ENCODE measurements at places on chromosomes 7 and 10.

- no peak for DNase-seq
Observed at GRCh38 chr7:77216181-77216845, 16.7 kb upstream of the FGL2 start.

DNA sequence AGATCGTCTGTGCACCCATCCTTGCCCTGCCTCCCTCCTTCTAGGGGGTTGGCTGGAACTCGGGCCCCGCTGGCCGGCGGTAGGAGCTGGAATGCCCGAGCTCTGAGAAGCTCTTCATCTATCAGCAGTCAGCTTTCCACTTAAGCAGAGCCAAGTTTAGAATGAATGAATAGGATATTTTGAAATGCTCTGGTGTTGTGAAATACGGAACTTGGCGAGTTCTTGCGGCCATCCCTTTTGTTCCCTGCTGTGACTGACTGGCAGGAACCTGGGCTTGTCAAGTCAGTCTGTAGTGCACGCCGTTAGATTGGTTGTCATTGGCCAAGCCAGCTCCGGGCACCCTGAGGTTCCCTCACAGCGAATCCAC lies 33.3 kb downstream of the FOXK1 start:
- DNase-seq, result peak; percentile 85

DNA sequence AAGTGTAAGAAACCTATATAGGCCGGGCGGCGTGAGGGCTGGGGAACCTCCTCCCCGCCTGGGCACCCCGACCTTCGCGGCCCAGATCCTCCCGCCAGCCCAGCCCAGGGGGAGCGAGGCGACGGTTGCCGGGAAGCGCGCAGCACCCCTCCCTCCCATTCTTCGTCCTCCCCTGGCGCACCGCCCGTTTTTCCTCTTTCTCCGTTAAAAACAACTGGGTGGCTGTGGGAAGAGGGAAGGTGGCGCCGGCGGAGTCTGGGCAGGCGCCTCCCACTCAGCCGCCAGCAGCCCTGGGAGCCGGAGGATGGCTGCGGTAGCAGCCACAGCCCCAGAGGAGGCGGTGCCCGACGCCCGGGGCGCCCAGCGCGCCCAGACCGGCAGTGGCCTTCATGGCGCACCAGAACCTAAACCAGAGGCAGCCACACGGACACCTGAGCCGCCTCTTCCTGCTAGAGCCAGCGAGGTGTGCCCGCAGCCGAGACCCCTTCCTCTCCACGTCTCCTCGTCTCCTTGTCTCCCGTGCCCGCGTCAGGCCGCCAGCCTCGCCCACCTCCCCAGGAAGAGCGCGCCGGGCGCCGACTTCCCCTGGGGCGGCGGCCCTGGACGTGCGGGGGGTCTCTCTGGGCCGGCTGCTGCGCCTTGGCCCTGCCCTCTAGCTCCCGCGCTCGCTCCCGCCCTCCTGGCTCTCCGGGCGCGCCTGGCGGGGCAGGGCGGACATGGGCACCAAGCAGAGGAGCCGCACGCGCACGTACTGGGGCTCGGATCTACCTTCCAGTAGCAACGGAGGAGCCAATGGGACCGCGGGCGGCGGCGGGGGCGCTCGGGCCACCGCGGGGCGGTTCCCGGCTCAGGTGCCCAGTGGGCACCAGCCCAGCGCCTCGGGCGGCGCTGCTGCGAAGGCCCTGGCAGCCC lies 32.8 kb upstream of the SFTPD start:
- DNase-seq, result peak; percentile 46

DNA sequence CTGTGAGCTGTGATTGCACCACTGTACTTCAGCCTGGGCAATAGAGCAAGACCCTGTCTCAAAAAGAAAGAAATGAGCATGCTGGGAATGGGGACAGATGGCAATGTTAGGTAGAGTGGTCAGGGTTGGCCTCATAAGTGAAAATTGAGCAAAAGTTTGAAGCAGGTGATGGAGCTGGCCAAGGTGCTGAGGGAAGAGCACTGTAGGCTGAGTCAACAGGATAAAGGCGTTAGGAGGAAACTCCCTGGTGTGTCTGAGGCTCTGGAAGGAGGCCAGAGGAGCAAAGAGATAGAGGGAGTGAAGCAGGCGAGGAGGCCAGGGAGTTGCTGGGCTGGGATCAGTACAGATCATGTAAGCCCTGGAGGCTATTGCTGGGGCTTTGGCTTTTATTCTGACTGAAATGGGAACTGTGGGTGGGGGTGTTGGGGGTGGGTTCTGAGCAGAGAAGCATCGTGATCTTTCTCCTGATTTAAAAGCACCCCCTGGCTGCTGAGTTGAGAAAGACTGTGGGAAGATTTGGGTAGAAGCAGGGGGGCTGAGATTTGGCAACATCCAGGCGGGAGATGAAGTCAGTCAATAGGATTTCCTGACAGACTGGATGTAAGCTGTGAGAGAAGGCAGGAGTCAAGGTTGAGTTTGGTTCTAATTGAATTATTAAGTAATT lies 52.5 kb upstream of the VKORC1L1 start:
- DNase-seq, result peak; percentile 6

- DNase-seq, result no peak
Observed at GRCh38 chr7:1693419-1693990, 23.4 kb downstream of the ELFN1 start.

GRCh38 chr10:88233870-88234269 lies 349.2 kb downstream of the RNLS start:
- no peak for DNase-seq

DNA sequence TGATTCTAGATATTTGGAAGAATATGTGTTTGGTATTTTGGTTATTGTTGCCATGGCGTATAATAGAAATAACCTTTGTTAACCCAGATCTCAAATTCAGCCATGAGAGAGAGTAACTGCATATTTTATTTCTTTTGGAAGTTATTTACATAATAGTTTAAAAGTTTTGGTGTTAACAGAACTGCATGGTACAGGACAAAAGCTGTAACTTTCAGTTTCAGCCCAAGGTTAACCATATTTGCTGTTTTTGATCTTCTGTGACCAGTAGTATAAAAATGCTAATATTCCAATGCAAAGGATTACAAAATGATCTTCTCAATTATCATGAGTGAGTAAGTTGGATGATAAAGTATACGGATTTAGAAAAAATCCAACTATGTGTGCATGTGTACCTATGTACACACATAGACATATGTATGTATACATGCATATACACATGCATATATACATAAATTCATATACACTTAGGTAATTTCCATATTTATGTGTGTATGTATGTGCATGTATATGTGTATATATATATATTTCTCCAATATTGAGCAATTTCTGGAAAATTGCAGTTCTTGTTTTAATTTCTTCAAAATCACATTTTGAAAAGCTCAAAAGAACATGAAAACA lies 38.0 kb upstream of the PIP4K2A start:
- no peak for DNase-seq

- DNase-seq, result no peak
Observed at GRCh38 chr10:16425449-16425848, 11.4 kb upstream of the PTER start.

- DNase-seq, result no peak
Observed at GRCh38 chr7:43242628-43243255, 130.3 kb downstream of the HECW1 start.

DNA sequence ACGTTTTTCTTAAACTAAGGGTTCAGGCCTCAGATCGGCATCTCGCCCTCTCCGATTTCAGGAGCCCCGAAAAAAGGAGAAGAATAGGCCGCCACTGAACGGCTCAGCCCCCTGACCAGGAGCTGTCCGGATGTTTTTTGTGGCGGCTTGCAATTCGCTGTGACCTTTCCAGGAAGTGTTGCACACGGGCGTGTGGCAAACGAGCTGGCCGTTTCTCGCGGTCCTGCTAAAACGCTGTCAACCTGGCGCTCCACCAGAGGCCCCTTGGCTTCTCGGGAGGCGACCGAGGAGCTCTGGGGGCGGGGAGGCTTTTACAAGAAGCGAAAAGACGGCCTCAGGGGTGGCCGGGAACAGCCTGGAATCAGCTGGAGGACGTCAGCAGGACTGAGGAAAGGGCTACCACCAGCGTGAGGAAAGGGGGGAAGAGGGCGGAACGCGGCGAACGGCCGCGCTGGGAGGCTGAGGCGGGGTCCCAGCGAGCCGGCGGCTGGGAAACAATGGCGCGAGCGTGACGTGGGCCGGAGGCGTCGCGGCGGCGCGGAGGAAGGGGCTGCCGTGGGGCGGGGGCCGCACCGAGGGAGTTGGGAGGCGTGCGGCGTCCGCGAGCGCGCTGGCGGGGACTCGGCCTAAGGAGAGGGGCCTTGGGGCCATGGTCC lies 493 bp downstream of the NT5C2 start:
- DNase-seq, result peak; percentile 82

GRCh38 chr7:221978-222715 lies 29.8 kb downstream of the FAM20C start:
- no peak for DNase-seq

DNA sequence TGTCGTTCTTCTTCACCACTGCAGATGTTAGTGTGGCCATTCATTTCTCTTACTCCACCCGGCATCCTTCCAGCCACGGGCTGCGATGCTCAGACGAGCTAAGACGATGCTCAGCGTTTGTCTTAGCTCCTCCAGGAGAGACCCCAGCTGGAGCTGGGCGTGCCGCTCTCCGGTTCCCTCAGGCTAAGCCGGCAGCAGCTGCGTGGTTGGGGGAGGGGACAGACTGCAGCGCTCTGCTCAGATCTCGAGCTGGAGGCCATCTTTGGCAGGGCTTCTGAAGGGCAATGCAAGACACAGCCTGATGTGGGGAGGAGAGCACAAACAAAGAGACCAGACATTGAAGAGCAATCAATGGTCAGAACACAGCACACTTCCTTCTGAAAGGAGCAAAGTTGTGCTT lies 4.8 kb downstream of the INA start:
- no peak for DNase-seq

DNA sequence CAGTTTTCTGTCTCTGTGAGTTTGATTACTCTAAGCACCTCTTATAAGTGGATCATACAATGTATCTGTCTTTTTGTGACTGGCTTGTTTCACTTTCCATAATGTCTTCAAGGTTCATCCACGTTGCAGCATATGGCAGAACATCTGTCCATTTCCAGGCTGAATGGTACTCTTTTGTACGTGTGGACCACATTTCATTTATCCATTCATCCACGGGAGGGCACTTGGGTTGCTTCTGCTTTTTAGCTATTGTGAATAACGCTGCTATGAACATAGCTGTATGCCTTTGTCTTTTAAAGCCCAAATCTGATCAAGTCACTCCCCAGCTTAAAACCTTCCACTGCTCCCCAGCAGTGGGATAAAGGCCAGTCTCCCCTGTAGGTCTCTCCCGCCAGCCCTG lies 31.5 kb downstream of the EGFR start:
- peak; percentile 5 for DNase-seq

DNA sequence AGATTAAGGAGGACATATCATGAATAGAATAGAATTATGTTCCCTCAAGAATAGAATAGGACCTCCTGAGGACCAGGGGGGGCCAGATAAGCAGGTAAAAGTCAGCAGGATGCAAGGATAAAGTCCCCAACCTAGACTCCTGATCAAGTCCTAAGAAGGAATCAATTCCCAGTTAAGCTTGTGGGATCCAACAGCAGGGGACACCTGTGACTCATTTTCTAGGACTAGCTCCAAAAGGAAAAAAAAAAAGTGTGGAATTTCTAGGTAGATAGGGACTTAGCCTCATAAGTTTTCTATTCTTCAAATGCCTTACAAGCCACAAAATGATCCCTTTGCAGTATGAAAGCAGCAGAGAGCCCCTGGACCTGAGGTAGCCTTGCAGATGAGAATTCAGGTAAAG lies 336.2 kb downstream of the WDR11 start:
- DNase-seq, result no peak

GRCh38 chr7:80639011-80639410 lies 569 bp downstream of the CD36 start:
- DNase-seq, result no peak

GRCh38 chr7:81383846-81384245 lies 386.0 kb downstream of the HGF start:
- no peak for DNase-seq

DNA sequence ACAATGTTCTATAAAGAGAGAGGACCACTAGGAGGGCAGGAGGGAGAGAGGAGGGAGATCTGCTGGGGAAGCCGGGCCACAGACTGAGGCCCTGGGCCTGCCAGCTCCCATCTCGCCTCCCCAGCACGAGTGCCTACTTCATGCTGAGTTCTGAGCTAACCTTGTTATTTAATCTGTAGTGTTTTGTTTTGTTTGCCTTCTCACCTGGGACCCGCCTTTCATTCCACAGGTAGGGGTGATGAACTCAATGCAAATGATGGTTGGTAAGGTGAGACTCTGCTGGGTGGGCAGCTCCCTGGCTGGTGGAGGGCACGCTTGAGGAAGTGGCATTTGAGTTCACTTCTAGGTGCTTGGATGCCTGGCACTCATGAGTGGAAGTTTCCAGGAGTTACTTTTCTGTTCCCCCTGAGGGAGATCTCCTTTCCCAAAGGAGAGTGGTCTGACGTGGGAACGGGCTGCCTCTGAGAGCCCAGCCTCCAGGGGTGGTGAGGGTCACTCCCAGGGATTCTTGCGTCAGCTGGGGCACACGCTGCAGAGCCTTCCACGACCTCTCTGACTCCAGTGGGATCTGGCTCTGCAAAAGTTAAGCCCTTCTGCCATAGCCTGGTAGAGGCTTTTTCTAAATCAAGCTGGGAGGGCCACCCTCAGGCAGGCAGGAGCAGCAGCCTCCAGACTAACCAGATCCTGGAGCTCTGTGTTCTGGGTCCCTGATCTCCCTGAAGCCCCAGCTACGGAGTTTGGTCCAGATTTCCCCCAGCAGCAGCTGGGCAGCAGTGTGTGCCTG lies 22.4 kb downstream of the UBTD1 start:
- DNase-seq, result no peak

DNA sequence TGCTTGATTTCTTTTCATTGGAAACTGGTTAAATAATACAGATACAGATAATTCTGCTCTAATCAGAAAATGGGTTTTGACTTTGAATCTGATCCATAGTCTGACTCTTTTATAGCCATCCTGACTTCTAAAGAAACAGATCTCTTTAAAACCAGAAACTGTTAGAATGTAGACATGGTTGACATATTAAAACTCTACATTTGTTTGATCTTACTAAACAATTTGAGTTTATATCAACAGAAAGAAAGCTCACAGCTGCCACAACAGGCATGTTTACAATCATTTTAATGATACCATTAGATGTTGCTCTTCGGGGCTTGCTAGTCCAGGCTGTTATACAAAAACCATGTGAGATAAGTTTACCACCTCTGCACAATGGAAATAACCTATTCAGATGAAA lies 193.0 kb upstream of the SEMA3A start:
- no peak for DNase-seq

GRCh38 chr10:23512355-23513058 lies 73.6 kb downstream of the OTUD1 start:
- peak; percentile 81 for DNase-seq

- DNase-seq, result peak; percentile 12
Observed at GRCh38 chr7:7819442-7820247, 101.2 kb upstream of the RPA3 start.

DNA sequence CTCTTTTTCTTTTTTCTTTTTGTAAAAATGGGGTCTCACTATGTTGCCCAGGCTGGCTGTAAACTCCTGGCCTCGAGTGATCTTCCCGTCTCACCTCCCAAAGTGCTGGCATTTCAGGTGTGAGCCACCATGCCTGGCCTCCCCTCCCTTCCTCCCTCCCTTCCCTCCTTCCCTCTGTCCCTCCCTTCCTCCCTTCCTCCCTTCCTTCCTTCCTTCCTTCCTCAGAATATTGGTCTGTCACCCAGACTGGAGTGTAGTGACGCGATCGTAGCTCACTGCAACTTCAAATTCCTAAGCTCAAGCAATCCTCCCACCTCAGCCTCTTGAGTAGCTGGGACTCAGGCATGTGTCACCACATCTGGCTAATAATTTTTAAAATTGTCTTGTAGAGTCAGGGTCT lies 8.4 kb downstream of the AGAP3 start:
- DNase-seq, result no peak

Measured in cardiac fibroblast (primary cell).